ENCODE measurements at places on chromosomes 1 and 21.

DNA sequence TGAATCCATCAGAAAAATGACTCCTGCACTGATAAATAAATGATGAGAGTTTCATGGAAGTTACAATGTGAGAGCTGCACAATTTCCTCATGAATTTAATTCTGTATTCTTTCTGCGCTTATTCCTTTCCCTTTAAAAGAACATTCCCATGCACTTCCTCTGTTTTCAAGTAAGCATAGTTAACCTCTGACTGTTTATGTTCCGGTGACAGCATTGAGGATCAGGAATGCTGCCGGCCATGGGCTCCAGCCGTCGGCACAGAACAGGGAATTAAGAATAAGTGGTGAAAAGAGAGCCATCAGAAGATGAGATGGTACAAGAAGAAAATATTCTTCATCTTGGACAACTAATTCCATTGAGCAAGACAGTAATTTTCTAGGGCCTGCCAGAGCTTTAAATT, 65.3 kb downstream of the SUSD4 start:
- no peak for DNase-seq

GRCh38 chr1:228060458-228061190, 21.9 kb upstream of the ARF1 start:
- DNase-seq, result no peak

DNA sequence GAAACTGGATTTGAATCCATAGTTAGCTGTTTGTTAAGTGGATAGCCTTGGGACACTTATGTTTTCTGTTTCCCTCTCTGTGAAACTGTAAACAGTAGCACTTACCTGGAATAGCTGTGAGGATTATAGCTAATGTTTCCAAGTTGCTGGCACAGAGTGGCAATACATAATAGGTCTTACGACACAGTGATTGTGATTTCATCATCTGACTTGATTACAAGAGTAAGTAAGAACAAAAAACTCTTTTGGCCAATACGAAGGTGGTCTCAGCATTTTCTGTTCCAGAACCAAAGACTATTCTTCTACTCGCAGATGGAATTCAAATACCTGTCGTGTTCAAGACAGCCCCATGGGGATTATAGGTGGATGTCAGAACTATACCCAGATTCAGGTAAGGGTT, 2.1 kb downstream of the C8B start:
- DNase-seq, result no peak

GRCh38 chr1:182278144-182279054, 113.2 kb downstream of the GLUL start:
- no peak for DNase-seq

DNA sequence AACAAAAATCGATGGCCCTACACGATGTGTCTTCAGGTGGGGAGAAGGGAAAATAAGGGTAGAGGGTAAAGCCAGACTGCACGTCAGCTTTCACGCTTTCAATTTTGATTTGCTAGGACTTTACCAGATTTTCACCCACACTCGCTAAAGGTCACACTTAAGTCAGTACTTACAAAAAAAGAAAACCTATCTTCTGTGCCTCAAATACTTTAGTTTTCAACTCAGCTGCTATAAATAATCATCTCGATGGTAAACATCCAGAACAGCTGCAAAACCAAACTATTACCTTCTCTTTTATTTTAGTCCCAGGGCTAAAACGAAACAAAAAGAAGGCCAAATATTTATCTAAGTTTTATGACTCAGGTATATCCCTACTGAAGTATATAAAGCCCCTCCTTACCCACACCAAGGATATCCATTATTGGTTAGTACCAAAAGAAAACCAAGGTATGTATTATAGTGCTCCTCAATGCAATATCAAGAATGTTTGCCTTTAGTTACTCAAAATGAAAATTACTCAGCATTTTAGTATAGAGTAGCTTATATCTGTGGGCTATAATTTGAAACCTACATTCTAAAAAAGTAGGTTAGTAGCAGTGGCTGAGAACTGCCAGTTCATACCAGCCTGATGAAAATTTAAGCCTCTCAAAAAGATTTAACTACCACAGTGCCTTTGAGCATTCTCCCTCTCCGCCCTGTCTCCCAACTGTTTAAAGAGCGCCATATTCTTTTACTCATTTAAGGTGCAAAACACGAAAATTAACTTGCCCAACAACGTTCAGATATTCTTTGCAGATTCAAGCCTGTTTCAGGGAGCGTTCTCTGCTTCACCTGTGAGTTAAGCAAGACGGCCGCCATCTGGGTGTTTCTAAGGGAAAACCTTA, 1.5 kb downstream of the CSDE1 start:
- DNase-seq, result no peak

- DNase-seq, result no peak
Observed at GRCh38 chr1:235279694-235280093, 48.3 kb downstream of the ARID4B start.

DNA sequence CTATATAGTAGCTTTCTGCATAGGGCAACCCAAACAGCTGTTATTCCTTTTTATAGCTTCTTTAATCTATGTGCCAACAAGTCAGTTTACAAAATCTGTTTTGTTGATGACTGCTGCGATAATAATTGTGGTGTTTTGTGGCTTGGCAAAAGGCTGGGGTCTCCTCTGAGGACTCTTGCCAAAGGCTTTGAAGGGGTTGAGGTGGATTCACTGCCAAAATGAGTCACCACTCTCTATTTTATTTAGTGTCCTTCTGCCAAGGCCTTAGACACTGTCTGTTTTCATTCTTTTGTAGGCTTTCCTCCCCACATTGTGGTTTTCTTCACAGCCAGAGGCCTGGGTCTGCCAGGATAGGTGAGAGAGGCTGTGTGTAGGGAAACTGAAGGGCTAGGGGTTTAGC, 161.8 kb downstream of the NFIA start:
- DNase-seq, result no peak

DNA sequence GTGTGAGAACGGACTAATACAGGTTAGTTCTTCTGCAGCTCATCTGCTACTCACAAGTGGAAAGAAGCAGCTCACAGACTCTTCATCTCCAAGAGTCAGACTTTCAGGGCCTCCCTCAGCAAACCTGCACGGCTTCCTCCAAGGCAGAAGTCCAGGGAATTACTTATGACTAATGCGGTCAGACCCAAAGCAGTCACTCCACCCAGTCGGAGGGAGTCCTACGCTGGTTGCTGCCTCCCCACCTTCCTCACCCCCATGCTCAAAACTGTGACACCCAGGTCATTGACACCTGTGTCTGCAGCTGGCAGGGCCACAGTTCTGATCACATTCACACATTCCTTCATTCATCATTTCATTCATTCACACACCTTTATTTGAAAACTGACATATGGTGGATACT, 38.4 kb upstream of the PRDM2 start:
- DNase-seq, result no peak

- no peak for DNase-seq
Observed at GRCh38 chr21:15676935-15677334, 52.8 kb upstream of the USP25 start.
